ENCODE measurements at places on chromosomes 11 and 22.

DNA sequence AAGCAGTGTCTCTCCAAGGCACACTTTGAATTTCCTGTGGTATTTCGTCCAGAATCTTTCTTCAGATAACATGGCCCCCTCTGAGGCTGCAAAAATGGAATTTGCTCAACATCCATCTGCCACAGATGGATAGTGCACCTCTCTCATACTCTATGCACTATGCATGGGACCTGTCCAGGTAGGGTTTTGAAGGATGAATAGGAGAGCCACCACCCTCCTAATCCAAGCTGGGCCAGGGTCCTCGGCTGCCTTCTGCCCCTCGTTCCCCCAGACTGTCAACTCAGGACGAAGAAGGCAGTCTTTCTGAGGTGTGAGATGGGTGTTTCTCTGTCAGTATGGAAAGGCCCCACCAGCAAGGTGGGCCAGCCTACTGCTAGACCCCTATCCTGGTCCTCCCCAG is 56.4 kb downstream of the MN1 start:
- no peak for DNase-seq

DNA sequence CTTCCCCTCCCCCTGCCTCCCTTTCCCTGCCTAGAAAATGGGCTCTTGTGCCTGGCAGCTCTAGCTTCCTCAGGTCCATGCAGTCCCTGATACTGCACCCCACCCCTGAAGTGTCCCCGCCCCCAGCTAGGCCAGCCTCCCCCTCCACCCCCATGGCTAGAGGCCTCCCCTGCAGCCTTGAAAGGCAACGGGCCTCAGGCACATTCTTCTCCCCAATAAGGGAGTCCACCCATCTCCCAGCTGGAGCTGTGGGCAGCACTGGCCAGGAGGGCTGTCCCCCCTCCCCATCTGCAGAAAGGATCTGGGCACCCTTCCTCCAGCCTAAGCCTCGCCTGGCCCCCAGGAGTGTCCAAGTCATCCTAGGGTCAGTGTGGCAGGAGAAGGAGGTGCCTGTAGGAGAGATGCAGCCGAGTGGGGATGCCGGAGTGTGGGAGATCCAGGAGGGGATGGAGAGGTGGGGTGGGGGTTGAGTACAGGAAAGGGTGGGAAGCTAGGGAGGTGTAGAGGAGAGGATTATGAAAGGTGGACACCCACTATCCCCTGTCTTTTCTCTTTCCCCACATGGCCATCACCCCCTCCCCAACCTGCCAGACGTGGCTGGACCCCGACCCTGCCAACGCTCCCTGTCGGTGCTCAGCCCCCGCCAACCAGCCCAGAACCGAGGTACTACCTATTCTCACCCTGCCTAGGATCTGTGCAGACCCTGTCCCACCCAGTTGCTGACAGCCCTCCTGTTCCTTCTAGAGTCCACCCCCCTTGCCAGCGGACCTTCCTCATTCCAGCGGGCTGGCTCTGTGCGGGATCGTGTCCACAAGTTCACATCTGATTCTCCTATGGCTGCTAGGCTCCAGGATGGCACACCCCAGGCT is 9.3 kb downstream of the SMTN start:
- DNase-seq: peak; percentile 43

- no peak for DNase-seq
Observed at GRCh38 chr22:50035976-50036724, 21.9 kb downstream of the TTLL8 start.

DNA sequence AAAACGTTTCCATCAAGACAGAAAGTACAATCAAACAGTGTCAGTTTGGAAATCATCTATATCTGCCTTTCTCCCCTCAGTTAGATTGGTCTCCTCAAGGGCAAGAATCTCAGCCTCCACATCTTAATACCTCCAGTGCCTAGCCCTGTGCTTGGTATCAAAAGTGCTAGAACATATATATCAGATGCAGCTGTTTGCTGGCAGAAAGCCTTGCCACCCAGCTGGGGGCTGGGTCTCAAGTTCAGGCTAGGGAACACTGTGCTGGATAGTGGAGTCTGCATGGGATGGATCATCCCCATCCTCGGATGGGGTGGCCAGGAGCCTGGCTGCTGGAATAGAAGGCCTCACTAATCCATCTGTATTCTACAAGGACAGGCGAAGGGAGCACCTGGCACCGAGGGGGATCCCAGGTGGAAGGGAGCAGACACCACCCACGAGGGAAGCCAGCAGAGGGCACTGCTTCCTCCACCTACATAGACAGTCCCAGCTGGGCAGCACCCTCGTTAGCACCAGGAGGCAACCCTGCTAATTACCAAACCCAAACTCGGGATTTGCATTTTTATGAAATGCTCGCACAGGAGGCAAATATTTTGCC is 602.2 kb downstream of the BUD13 start:
- DNase-seq: peak; percentile 32

DNA sequence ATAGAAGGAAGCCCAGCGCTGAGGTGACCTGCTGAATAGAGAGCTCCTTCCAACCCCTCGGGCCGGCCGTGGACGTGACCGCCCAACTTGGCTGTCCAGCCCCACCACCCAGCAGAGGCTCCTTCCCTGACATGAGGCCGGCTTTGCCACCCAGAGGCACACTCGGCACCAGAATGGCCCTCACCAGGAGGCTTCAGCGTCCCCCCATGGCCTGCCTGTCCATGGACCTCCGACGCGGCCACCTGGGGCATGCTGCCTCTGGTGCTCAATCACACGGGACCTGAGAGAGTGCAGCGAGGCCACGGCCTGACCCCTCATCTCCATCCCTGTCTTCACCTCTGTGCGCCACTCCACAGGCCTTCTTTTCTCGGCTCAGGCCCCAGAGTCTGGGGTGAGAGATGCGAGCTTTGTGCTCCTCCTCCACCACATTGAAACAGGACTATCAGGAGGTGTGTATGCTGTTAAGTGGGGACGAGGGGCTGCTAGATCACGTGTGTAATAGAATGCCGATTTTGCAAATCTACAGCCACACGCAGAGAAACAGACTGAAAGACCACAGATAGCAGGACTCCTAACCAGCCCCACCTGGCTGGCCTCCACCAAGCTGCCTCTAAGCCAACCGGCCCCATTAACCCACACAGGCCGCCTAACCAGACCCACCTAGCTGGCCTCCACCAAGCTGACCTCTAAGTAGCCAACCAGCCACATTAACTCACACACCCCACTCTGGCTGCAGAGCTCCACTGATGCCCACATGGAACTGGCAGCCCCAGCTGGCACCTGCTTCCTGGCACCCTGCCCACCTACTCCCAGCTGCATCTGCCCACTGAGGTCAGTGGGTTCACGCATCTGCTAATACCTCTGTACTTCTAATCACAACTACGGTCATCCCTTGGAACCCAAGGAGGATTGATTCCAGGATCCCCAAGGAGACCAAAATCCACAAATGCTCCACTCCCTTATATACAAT is 20.7 kb downstream of the LINC01488 start:
- peak; percentile 90 for DNase-seq

DNA sequence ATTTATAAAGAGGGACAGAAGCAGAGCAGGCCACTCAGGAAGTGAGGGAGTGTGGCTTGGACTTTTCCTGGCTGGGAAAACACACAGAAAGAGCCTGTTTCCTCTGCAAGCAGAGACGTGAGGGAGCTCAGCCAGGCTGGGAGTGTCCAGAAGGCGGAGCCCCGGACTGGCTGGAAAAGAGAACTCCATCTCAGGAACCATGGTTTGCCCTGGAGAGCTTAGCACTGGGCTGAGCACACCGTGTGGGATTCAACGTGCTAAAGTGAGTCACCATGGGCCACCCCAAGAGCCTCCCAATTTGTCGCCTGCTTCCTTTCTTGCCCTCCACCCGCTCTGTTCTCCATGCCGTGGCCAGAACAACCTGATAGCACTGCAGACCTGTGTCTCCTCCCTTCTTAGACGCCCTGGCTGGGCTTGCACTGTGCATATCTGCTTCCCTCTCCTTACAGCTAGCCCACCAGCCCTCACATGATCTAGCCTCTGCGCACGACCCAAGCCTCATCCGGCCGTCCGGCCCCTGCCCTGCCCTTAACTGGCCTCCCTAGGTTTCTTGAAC is 51.8 kb downstream of the GALNT18 start:
- DNase-seq: no peak

GRCh38 chr22:27877501-27877900 is 41.6 kb downstream of the PITPNB start:
- DNase-seq: peak; percentile 42

- DNase-seq: no peak
Observed at GRCh38 chr11:97163631-97164191, 773.9 kb downstream of the JRKL start.

- no peak for DNase-seq
Observed at GRCh38 chr22:48923165-48923865, 904.4 kb downstream of the BRD1 start.

Measured in RPMI8226 (cell line).